Esophagus mucosa (tissue), 1 donor: ENCODE measurements at places on chromosomes 7 and 10.

DNA sequence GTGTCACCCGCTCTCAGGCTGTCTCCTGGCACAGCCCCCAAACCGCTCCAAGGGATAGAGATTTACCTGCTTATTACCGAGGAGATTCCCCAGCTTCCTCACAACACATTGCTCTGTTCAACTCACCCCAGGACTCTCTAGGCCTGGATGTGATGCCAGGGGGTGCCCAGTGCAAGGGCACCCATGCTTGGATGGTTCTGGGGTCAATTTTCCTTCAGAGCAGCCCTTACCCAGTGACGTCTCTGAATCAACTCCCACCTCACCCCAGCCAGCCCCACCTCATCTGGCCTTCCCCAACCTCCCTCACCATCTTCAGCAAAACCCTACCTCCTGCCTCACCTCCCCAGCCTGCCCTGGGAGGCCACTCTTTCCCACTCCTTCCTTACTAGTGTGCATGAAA is 951.6 kb upstream of the ZNF722 start:
- no peak for ATAC-seq

- no peak for ATAC-seq
Measured at GRCh38 chr10:15719899-15720634, at the start of gene ITGA8. ITGA8 (minus strand) TSS chr10:15719922; CDS start chr10:15719771, 151 bp downstream.

DNA sequence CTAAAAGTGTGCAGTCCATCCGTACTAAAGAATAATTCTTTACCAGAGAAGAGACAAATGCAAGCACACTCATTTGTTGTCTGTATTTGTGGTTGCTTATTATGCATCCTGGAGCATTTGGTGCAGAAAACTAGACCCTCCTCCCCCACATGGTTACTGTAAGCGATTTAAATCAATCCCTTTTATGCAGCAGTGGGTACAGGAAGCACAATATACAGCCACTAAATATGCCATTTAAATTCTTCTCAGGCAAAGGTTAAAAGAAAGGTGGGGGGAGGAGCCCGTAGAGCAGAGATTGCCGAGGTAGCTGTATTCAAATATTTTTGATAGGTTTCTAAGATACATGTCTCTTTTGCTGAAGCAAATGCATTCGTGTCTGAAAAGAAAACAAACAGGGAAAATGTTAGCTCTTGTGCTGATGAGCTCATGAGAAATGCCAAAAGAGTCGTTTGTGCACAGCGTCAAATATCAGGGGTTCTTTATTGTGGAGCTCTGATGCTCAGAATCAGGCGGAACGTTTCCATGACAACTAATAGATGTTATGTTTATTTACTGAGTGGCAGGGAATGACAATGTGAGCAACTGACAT is 131.3 kb upstream of the NPVF start:
- ATAC-seq, result no peak

DNA sequence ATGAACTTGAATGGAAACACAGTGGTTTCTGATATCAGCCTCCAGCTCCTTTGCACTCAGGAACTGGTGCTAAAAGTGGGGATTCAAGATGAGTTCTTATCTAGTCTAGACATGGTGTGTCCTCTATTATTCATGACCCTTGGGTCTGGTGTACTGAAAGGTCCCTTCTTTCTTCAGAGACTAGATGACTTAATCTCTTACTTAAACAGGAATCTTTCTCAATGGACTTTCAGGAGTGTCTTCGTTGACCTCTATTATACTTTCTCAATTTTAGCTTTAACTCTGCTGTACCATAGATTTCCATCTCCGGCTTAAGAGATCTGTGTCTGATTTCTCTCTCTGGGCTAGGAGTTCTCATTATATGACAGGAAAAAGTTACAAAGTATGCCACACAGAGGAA is 83.5 kb upstream of the INHBA start:
- ATAC-seq, result no peak

- ATAC-seq, result no peak
Measured at GRCh38 chr7:54394834-54395233, 147.3 kb upstream of the VSTM2A start.

DNA sequence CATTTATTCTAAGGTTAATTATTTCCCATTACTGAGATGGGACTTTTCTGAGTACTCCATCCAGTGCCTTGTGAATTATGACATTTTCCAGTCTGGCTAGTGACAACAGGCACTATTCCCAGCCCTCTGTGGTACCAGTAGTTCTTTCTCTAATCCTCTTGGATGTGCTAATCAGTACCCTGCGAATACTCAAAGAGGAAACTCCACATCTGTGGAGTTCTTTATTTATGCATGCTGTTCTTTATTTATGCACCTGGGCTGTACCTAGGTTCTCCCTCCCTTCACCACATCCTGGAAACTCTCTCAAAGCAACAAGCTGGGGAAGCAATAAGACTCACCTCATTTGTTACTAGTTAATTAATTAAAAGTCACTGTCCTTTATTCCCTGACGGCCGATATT is 83.5 kb downstream of the TSPAN12 start:
- ATAC-seq, result no peak

DNA sequence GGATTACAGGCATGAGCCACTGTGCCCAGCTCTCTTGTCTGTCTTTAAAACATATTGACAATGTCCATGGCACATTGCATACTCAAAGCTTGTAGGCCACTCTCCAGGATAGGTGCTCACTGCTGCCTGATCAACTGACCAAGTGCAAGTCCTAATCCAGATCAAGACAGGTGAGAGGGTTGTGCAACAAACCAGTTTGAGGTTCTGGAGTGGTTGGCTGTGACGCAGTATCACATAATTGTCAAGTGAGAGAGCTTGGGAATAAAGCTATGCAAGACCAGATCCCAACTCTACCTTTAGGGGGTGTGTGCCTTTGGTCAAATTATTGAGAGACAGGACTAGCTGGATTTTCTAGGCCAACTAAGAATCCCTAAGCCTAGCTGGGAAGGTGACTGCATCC is 43.0 kb upstream of the OPN4 start:
- ATAC-seq, result peak; percentile 92

- ATAC-seq, result no peak
Measured at GRCh38 chr7:15336146-15336545, 225.7 kb downstream of the AGMO start.

GRCh38 chr10:17961551-17962422 is 10.1 kb downstream of the SLC39A12 start:
- ATAC-seq, result no peak

DNA sequence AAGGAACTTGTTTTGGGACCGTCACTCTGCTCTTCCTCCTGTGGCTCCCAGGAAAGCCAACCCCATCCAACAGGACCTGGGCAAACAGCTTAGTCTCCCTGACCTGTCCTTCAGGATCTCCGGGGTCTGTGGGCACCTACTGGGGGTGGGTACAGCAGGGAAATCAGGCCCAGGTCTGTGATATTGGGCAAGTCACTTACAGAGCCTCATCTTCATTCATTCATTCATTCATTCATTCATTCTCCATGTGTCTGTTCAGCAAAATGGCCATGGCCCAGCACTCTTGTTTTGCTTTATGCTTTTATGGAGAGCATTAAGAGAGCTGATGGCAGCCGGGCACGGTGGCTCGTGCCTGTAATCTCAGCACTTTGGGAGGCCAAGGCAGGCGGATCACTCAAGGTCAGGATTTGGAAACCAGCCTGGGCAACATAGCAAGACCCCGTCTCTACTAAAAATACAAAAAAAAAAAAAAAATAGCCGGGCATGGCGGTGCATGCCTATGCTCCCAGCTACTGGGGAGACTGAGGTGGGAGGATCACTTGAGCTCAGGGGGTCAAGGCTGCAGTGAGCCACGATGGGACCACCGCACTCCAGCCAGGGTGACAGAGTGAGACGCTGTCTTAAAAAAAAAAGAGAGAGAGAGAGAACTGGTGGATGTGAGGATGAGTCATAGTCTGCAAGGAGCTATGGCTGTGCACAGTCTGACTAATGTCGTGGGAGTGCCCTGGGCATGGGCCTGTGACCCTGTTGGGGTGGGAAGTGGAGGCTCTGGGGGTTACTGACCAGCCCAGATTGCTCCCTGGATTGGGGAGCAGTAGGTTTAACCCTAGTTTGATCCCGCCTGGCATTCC is 54.3 kb downstream of the CLIP2 start:
- peak; percentile 94 for ATAC-seq
